CD4-positive, alpha-beta memory T cell (primary cell): ENCODE measurements at places on chromosomes 7 and 10. TPM values are rescaled to one million over a fixed set of nuclear protein-coding genes. Genes with fewer than 3 reads are reported as not detected.

AGK gene
- 28.5 TPM for polyA plus RNA-seq

STAG3 gene
- polyA plus RNA-seq, result 1.6 TPM

EBLN1 gene
- not detected for polyA plus RNA-seq

SFTPD gene
- not detected for polyA plus RNA-seq

LRRC18 gene
- not detected for polyA plus RNA-seq

MMRN2 gene
- polyA plus RNA-seq, result 0.15 TPM

GPR15LG gene
- not detected for polyA plus RNA-seq

CYP3A5 gene
- 0.19 TPM for polyA plus RNA-seq

LAMB1 gene
- polyA plus RNA-seq, result 0.95 TPM

FGFR2 gene
- polyA plus RNA-seq, result not detected

DNA sequence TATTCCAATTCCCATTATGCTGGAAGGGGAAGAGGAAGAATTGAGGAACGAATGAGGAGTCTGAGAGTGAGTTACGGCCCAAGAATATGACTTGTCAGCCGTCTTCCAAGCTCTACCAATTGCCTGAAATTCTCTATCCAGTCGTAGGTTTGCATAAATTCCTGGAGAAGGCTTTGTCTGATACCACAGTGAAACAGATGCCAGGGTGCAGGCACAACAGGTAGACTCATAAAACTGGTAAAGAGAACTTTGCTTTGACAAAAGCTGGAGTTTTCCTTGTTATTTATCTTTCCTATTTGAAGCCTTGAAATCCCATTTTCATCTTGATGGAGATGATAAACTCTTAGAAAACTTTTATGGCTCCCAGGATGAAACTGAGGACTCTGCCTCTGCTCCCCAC is 251.2 kb downstream of the KCNMA1 start:
- DNase-seq, result no peak

DNA sequence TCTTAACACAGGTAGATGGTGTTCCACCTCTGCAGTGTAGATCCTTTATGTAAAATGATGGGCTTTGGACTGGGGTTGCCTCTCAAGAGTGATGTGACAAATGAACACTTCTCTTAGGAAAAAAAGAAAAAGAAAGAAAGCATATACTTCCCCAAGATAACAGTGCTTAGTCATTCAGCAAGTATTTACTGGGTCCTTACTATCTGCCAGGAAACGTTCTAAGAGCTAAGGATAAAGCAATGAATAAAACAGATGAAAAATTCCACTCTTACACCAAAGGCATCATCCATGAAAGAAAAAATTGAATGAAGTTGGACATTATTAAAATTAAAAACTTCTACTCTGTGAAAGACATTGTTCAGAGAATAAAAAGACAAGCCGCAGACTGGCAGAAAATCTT is 177.3 kb downstream of the C7orf25 start:
- DNase-seq, result no peak

GRCh38 chr7:70489813-70490212 is 642.1 kb upstream of the GALNT17 start:
- DNase-seq, result no peak

GRCh38 chr10:23194471-23194965 is 2.4 kb downstream of the PTF1A start:
- DNase-seq, result no peak

GRCh38 chr7:47803846-47804245 is 144.4 kb downstream of the PKD1L1 start:
- DNase-seq, result no peak

- DNase-seq, result no peak
Measured at GRCh38 chr10:33835556-33835955, 501.1 kb upstream of the NRP1 start.

GRCh38 chr7:437329-438251 is 82.1 kb downstream of the PDGFA start:
- DNase-seq, result no peak

DNA sequence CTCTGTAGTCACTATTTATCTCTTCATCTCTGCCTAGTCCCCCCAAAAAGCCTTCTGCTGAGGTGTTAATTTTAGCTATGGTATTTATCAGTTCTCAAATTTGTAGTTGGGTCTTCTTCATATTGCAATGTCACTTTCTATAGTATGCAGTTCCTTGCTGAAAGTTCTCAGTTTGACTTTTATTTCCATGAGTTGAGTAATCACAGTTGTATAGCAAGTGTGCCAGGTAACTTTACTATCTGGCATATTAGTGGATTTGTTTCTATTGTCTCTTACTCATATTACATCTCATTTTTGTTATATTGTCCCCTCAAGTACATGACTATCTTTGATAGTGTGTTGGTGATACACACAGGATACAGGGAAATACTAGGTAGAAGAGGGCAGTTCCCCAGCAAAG is 152.8 kb downstream of the CUBN start:
- no peak for DNase-seq

GRCh38 chr7:157690058-157690832 is 353.4 kb downstream of the DNAJB6 start:
- DNase-seq, result no peak

GRCh38 chr10:86644152-86644793 is 10.1 kb upstream of the OPN4 start:
- no peak for DNase-seq

DNA sequence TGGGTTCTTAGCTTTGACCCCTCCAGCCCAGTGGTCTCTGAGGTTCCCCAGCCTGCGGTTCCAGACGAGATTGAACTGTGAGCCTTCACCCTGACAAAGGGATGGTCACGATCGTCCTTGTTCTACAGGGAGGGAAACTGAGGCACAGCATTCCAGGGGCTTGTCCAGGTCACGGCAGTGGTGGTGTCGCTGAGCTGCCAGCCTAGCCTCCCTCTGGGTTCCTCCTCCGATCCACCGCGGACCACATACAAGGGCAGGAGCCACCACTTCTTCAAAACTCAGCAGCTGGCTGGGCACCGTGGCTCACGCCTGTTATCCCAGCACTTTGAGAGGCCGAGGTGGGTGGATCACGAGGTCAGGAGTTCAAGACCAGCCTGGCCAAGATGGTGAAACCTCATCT is 35.8 kb downstream of the ELFN1 start:
- DNase-seq, result no peak

DNA sequence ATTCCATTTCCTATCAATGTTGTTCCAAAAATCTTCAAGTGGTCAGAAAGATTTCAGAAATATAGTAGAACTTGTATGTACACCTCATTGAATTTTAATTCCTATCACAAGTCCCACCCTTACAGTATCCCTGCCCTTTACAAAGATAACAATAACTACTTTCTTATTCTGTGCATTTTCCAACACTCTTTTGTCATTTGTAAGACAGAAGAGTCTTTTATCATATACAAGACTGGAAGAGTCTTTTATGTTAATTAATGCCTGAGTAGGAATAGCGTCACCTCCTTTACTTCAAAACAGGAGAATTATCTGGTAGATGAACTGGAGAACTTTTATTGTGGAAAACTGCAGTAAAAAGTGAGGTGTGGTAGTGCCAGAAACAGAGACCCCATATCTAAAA is 193.9 kb upstream of the SEMA3C start:
- DNase-seq, result no peak

DNA sequence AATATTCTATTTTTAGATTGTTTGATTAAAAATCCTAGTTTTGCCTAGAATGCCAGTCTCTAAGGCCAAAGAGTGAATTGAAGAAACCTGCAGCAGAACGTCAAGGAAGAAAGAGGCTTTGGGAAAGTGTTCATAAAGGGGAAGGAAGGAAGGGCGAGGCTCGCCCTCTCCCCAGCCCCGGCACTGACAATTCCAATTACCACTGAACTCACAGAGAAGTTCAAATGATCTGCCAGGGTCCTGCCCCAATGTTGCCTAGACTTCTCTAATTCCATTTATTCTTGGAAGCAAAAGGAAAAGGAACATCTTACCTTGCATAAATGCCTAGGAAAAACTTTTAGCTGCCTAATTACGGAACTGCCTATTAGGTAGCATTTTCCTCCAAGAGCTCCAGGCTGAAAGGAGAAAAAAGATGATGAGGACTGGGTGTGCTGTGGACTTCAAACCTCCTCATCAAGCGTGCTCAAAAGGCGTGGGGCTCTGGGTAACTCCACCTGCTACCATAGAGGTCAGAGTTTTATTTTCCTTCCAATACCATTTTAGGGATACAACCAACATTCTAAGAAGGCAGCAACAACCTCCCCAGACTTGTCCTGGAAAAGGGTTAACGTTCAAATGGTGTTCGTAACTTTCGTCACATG is 134.5 kb downstream of the PKD1L1 start:
- no peak for DNase-seq

DNA sequence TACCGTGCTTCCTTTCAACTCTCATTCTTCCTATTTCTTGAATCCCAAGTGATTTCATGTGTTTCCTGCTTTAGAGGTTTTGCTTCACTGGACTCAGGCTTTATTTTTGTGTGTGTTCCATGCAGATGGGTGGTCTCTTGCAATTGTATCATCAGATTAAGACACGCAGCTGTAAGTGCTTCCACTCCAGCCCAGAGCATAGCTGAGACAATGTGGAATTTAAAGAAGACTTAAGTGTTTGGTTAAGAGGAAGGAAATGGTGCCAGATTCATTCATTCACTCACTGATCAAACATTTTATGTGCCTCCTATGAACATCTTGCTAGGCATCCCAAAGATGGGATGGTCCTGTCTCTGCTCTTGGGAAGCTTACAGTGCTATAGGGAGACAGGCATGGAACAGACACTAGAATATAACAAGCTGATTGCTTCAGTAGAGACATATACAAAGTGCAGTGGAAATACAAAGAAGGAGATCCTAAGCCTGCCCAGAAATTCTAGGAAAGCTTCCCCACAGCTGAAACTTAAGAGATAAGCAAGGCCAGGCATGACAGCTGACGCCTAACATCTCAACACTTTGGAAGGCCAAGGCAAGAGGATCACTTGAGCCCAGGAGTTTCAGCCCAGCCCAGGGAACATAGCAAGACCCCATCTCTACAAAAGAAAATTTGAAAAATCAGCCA is 46.1 kb upstream of the LRRC17 start:
- DNase-seq, result no peak

DNA sequence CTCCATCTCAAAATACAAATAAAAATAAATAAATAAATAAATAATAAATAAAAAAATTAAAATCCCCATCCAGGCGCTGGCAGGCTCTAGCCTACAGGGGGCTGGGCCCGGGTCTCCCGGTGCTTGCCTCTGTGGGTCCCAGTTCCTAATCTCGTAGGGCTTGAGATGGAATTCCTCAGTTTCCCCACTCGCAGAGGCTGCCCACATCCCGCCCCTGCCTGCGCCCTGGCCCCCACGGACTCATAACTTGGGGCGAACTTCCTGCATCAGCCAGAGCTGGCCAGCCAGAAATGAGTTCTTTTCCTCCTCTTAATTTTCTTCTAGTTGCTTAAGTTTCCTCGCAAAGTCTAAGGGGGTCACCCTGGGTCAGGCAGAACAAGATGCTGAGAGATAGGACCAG is 22.0 kb upstream of the SRRM3 start:
- no peak for DNase-seq

GRCh38 chr7:96637522-96637921 is 72.1 kb downstream of the SEM1 start:
- DNase-seq, result no peak
